ENCODE measurements at places on chromosomes 3 and 15. TPM values are rescaled to one million over a fixed set of nuclear protein-coding genes. Genes with fewer than 3 reads are reported as not detected.
A peak's percentile ranks its signal among the peaks of the same experiment; 100 is the strongest.

GRCh38 chr15:91950631-91951329 lies 97.3 kb downstream of the SLCO3A1 start:
- no peak overlapping the region for H3K27ac ChIP-seq
- H3K4me1 ChIP-seq, result peaks cover 4% of the 10 kb centered on the region
- no peaks in the 10 kb centered on the region for H3K36me3 ChIP-seq
- no peaks in the 10 kb centered on the region for H3K27me3 ChIP-seq
- no peak for DNase-seq

GRCh38 chr3:138972941-138973340 lies 25.9 kb downstream of the FOXL2NB start:
- H3K4me1 ChIP-seq, result no peaks in the 10 kb centered on the region
- H3K27me3 ChIP-seq, result no peaks in the 10 kb centered on the region
- H3K4me3 ChIP-seq, result no peak overlapping the region
- H3K36me3 ChIP-seq, result no peaks in the 10 kb centered on the region
- no peak for DNase-seq

The MYLK gene
- 420 TPM for total RNA-seq

The PLCL2 gene
- 9.7 TPM for total RNA-seq

- H3K27ac ChIP-seq, result no peak overlapping the region
- H3K27me3 ChIP-seq, result no peaks in the 10 kb centered on the region
- no peaks in the 10 kb centered on the region for H3K36me3 ChIP-seq
- no peak overlapping the region for H3K4me3 ChIP-seq
Observed at GRCh38 chr3:53675942-53676341, 170.3 kb downstream of the CHDH start.

GRCh38 chr3:171018156-171018935 lies 8.2 kb downstream of the SLC2A2 start:
- no peaks in the 10 kb centered on the region for H3K27me3 ChIP-seq
- H3K4me3 ChIP-seq, result no peak overlapping the region
- no peak overlapping the region for H3K27ac ChIP-seq
- no peaks in the 10 kb centered on the region for H3K4me1 ChIP-seq
- H3K36me3 ChIP-seq, result no peaks in the 10 kb centered on the region

DNA sequence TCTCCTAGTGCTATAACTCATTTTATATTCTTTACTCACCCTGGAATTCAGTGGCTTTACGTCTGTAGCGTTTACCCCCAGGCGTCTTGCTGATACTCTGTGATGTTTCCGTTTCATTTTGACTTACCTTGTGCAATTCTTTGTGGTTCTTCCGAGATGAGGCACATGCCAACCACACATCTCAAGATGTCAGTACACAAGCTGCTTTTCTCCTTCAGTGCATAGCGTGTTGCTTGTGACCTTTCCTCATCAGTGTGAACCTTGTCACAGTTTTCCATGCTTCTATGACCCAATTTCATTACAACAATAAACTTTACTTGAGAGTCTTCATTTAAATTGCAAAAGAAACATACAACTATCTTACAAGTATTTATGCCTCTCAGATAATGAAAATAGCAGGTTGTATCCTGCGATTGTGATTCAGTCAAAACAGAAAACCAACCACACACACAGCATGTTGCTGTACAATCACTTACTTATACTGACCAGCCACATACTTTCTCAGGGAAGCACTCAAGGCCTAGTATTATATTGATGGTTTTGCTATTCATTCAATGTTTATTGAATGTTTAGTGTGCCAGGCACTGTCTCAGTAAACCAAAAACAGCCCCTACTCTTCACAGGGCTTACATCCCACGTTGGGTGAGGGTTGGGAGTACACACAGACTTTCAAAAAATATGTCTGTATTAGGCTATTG lies 4.6 kb upstream of the TBL1XR1 start:
- no peak for DNase-seq
- H3K4me3 ChIP-seq, result no peak overlapping the region
- no peaks in the 10 kb centered on the region for H3K27me3 ChIP-seq
- no peak overlapping the region for H3K27ac ChIP-seq
- no peaks in the 10 kb centered on the region for H3K4me1 ChIP-seq
- H3K36me3 ChIP-seq, result no peaks in the 10 kb centered on the region

- H3K27me3 ChIP-seq, result peaks cover 6% of the 10 kb centered on the region
- no peaks in the 10 kb centered on the region for H3K36me3 ChIP-seq
- H3K4me3 ChIP-seq, result no peak overlapping the region
- peak; percentile 26 for DNase-seq
- H3K27ac ChIP-seq, result no peak overlapping the region
- no peaks in the 10 kb centered on the region for H3K4me1 ChIP-seq
Observed at GRCh38 chr3:184523825-184524615, 37.6 kb upstream of the EPHB3 start.

DNA sequence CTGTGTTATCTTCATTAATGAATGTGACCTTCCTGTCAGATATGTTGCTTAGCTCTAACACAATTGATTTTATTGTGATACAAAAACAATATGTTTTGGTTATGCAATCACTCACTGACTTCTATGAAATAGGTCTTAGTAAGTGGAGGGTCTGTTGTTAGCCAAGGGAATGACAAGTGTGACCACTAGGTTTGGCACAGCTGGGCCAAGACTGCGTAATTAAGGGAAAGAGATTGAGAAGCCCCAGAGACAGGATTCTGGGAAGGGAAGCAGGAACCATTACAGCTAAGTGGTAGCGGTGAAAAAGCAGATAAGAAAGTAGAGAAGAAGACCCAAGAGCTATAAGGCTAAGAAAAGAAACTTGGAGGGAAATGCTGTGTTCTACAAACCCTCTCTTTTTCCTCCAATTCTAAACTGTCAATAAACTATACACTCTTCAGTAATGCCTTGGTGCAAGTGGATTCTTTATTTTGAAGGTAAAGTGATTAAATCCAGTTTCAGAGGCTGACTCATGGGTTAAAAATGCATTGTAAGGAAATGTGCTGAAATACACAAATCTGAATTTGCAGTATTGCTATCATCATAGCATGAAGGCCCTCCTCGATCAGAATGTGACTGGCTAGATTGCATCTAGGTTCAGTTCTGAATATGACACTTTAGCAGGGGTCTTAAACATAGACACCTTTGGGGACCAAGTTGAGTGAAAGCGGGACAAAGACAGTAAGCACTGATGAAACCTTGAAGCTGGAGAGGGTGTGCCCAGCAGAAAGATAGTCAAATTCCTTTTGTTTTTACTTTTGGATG lies 26.1 kb downstream of the KCNMB2 start:
- no peak overlapping the region for H3K27ac ChIP-seq
- DNase-seq, result no peak
- H3K36me3 ChIP-seq, result no peaks in the 10 kb centered on the region
- H3K4me3 ChIP-seq, result no peak overlapping the region

The EAF1 gene
- total RNA-seq, result 13.2 TPM

The RAD54L2 gene
- total RNA-seq, result 24.9 TPM
